ENCODE measurements at places on chromosomes 5 and 9. TPM values are rescaled to one million over a fixed set of nuclear protein-coding genes. Genes with fewer than 3 reads are reported as not detected.

RETREG1 gene
- total RNA-seq, result 0.27 TPM

PTGDS gene
- total RNA-seq, result not detected

ZBTB6 gene
- 16.5 TPM for total RNA-seq

TXN gene
- 359 TPM for total RNA-seq

OBP2B gene
- total RNA-seq, result not detected

SLC23A1 gene
- total RNA-seq, result not detected

CTXN3 gene
- total RNA-seq, result not detected

SLIT3 gene
- total RNA-seq, result 0.13 TPM

PCDHA1 gene
- total RNA-seq, result not detected

PDE8B gene
- under 0.01 TPM for total RNA-seq

GABRA6 gene
- total RNA-seq, result 0.66 TPM

PCDHB11 gene
- total RNA-seq, result 0.27 TPM

ANKRD34B gene
- not detected for total RNA-seq

SMIM27 gene
- total RNA-seq, result 2.6 TPM

PALM2AKAP2 gene
- 0.22 TPM for total RNA-seq

ADAMTS16 gene
- total RNA-seq, result not detected

ENC1 gene
- 64.3 TPM for total RNA-seq

CCNI2 gene
- total RNA-seq, result not detected

FOXD1 gene
- not detected for total RNA-seq

C5orf63 gene
- total RNA-seq, result 2.7 TPM

PDLIM4 gene
- total RNA-seq, result 87.9 TPM

FAM153A gene
- not detected for total RNA-seq

PPP3R2 gene
- total RNA-seq, result not detected

CDC20B gene
- 0.13 TPM for total RNA-seq

NR5A1 gene
- not detected for total RNA-seq

ACTBL2 gene
- total RNA-seq, result not detected

Measured in thoracic aorta endothelial cell (primary cell).